ENCODE measurements at places on chromosomes 2 and 18. TPM values are rescaled to one million over a fixed set of nuclear protein-coding genes. Genes with fewer than 3 reads are reported as not detected.

TAF4B gene
- 2.0 TPM for total RNA-seq

EIF4E2 gene
- total RNA-seq, result 60.8 TPM

MEP1B gene
- 0.26 TPM for total RNA-seq

RFTN2 gene
- 7.3 TPM for total RNA-seq

ARHGAP28 gene
- not detected for total RNA-seq

FAM228B gene
- 11.3 TPM for total RNA-seq

C2orf15 gene
- 0.56 TPM for total RNA-seq

UCN gene
- total RNA-seq, result 0.64 TPM

CCDC178 gene
- not detected for total RNA-seq

CROCC2 gene
- total RNA-seq, result not detected

GRP gene
- total RNA-seq, result 346 TPM

APOB gene
- total RNA-seq, result not detected

SIX3 gene
- total RNA-seq, result 0.59 TPM

DSG4 gene
- total RNA-seq, result not detected

TUBA4B gene
- total RNA-seq, result not detected

REEP1 gene
- total RNA-seq, result 4.8 TPM

TTR gene
- total RNA-seq, result not detected

TCF7L1 gene
- 21.9 TPM for total RNA-seq

RND3 gene
- 10.2 TPM for total RNA-seq

FAM161A gene
- 14.9 TPM for total RNA-seq

ARHGEF4 gene
- total RNA-seq, result 2.1 TPM

CCBE1 gene
- not detected for total RNA-seq

AMER3 gene
- total RNA-seq, result not detected

POTEJ gene
- total RNA-seq, result not detected

C2orf80 gene
- not detected for total RNA-seq

PLGLB1 gene
- 3.3 TPM for total RNA-seq

FAHD2A gene
- 34.4 TPM for total RNA-seq

KIAA2012 gene
- 0.13 TPM for total RNA-seq

MAP4K4 gene
- 157 TPM for total RNA-seq
